GM04504 (cell line): ENCODE measurements at places on chromosomes 3 and 15.

DNA sequence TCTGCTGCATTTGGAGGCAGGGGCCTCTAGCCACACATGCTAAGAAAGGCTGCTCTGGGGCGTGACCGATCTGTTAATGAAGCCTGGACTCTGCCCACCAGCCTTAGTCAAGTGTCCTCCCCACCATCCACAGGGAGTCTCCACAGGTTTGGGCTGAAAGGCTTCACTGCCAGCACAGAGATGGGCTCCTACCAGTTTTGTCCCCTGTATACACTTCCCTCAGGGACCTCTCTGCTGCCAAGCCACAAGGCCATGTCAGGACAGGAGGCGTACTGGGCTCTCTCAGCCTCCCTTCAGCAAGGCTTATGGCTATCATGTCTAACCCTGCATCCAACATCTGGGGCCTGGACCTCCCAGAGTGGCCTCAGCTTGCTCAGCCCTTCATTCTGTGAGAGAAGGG is 23.5 kb downstream of the KIF9 start:
- DNase-seq: no peak

- no peak for DNase-seq
These were observed 4.3 kb upstream of the ALPK3 start for GRCh38 chr15:84812842-84813241.

GRCh38 chr15:55260562-55261131 is 29.0 kb downstream of the RAB27A start:
- DNase-seq: no peak

DNA sequence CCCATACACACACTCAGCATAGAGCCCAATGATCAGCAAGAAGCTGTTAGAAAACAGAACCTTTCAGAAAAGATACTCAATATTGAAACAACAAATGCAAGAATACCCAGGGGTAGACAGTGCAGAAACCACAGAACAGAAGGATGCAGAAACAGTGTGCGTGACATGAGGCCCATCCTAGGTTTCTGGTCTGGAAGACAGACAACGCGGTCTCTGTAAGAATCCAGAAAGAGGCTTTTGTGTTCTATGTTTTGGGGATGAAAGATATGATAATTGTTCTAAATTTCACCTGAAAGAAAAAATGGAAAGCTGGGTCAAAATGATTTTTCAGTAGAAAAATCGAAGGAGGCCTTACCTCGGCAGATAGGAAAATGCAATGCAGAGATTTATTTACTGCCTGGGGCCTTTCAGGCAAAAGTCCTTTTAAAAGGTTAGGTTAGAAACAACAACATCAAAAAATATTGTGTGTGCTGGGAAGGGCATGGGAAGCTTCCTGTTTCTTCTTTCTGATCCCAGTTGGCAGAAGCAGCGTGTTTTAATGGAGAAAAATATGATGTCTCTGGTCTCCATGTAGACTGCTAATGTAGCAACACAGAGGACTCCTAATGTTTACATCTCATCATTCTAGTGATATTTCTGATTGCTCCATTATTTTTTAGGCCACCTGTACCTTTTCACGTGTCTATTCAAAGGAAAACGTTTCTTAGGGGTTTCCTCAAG is 17.0 kb downstream of the SYNM start:
- no peak for DNase-seq

DNA sequence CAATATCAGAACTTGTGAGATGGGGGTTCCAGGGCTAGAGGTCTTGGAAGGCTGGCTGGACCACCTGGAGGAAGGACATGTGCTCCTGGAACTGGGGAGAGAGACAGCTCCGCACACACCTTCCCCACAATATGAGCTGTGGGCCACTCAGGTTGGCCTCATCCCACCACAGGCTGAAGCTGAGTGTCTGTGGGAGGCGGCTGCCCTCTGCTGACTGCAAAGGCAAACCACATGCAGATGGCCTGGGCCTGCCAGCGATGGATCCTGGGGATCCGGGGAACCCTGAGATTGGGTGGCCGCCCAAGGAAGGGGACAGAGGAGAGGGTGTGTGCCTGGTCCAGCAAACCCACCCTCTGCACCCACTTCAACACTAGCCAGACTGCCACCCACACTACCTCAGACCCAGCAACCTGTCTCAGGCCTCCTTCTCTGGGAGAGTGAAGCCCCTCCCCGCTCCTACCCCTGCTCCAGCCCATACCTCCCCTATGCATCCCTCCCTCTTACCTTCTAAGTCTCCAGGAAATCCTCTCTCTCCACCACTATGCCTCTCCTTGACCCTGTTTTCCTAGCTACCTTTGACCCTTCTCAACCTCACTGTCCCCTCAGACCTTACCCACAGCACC is 44.8 kb downstream of the CYP11A1 start:
- DNase-seq: no peak

GRCh38 chr3:89577637-89578530 is 470.5 kb downstream of the EPHA3 start:
- DNase-seq: no peak

GRCh38 chr15:71192816-71193215 is 77.5 kb downstream of the THSD4 start:
- no peak for DNase-seq

GRCh38 chr3:167901138-167901537 is 165.6 kb downstream of the SERPINI1 start:
- no peak for DNase-seq

DNA sequence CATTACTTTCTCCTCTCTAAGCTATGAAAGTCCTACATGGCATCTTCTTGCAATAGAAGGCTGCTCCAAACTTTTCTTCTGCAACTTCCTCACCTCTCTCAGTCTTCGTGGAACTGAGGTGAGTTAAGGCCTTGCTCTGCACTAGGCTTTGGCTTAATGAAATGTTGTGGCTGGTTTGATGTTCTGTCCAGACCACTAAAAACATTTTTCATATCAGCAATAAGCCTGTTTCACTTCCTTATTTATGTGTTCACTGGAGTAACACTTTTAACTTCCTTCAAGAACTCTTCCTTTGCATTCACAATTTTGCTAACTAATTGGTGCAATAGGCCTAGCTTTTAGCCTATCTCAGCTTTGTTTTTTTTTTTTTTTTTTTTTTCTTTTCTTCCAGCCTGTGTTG is 335.3 kb upstream of the NECTIN3 start:
- DNase-seq: no peak

DNA sequence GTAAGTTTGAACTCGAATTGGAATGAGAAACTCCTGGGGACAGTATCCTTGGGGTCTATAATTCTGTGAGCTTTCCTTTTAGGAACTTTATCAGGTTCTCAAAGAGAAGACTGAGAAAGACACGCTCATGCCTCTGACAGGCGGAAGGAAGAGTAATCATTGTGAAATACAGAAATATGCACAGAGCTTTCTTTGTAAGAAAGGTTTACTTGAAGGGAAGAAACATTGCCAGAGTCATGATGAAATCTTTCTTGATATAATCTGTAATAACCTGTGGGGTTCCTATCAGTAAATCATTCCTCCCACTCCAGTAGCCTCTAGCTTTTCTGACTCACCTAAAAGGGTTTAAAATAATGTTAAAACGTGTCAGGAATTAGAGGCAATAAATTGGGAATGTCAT is 83.6 kb upstream of the CCDC39 start:
- no peak for DNase-seq

- DNase-seq: no peak
These were observed 77.9 kb upstream of the CCNL1 start for GRCh38 chr3:157237886-157238285.

GRCh38 chr3:11415099-11415498 is 142.9 kb downstream of the ATG7 start:
- DNase-seq: no peak

GRCh38 chr3:52068055-52068571 is 11.7 kb upstream of the DUSP7 start:
- DNase-seq: no peak

GRCh38 chr15:64386291-64386690 is 1.3 kb upstream of the TRIP4 start:
- no peak for DNase-seq

GRCh38 chr3:171390051-171390941 is 69.9 kb downstream of the TNIK start:
- DNase-seq: no peak
